Muscle of arm (tissue), 14 donors: ENCODE measurements at places on chromosomes 13 and 19. TPM values are rescaled to one million over a fixed set of nuclear protein-coding genes. Genes with fewer than 3 reads are reported as not detected.

DNA sequence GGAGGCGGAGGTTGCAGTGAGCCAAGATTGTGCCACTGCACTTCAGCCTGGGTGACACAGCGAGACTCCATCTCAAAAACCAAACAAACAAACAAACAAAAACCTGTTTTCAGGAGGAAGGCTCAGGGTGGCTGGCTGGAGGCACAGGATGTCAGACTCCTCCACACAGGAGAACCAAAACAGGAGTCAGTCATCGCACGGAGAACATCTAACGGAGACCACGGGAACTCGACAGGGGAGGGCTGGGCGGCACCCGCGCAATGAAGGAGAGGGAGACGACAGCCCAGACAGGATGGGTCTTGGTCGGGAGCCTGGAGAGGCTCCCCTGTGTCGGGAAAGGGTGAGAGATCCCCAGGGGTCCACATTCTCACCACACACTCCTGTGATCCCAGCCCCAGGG, 20.8 kb upstream of the SLC7A9 start:
- no peak for DNase-seq

The CYSLTR2 gene
- 0.73 TPM for polyA plus RNA-seq

The CEACAM8 gene
- polyA plus RNA-seq: 0.15 TPM

- no peak for DNase-seq
Measured at GRCh38 chr13:107821492-107821891, 393.8 kb downstream of the LIG4 start.
